ENCODE measurements at places on chromosomes 16 and 17.

DNA sequence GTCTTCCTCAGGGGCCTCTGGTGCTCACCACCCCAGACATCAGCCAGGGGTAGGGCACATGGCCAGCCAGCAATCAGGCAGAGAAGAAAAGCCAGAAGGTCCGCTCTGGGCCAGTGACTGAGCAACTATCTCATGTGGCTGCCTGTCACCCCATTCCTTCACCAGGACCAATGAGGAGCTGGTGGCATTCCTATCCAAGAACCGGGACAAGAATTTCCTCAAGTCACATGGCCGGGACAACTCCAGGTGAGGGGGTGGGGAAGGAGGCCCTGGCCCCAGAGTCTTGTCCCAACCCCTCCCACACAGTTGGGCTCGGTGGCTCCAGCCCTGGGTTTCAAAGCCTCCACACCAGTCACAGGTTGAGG is 9.4 kb downstream of the XYLT2 start:
- DNase-seq, result no peak

- no peak for DNase-seq
These were observed 34.1 kb downstream of the TLE7 start for GRCh38 chr16:71407731-71408130.

- DNase-seq, result no peak
These were observed 423.3 kb upstream of the MAF start for GRCh38 chr16:80023865-80024264.

DNA sequence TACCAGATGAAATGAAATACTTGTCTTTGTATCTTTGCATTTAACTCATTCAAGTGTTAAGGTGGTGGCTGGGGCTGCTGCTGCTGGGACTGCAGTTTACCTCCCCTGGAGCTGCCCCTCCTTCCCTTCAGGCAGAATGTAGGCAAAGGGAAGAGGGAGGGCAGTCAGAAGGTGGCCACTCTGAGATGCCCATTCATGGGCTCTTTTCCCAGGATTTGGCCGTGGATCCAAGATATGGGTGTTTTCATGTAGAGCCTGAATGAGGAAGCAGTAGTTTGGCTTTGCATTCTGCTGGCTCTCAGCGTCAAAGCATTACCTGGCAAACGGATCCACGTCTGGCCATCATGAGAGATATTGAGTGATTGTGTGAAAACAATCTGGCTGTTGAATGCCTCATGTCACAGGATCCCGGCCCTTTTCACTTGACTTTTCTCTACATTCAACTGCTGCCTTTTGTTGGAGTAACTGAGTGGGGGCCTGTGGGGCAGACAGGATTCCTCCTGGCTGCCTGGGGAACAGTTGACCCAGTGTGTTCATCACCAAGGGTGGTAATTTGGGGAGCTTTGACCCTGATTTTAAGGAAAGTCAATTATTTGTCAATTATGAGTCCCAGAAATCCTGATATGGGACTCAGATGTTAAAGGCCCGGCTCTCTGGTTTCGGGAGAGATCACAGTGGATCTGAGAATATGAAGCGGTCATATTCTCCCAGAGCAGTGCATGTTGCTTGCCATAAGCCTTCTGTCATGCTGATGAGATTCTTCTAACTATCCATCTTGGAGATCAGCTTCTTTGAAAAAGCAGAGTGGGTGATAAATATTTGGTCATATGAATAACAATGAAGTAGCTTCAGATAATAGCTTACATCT is 236.8 kb downstream of the IRX3 start:
- no peak for DNase-seq

DNA sequence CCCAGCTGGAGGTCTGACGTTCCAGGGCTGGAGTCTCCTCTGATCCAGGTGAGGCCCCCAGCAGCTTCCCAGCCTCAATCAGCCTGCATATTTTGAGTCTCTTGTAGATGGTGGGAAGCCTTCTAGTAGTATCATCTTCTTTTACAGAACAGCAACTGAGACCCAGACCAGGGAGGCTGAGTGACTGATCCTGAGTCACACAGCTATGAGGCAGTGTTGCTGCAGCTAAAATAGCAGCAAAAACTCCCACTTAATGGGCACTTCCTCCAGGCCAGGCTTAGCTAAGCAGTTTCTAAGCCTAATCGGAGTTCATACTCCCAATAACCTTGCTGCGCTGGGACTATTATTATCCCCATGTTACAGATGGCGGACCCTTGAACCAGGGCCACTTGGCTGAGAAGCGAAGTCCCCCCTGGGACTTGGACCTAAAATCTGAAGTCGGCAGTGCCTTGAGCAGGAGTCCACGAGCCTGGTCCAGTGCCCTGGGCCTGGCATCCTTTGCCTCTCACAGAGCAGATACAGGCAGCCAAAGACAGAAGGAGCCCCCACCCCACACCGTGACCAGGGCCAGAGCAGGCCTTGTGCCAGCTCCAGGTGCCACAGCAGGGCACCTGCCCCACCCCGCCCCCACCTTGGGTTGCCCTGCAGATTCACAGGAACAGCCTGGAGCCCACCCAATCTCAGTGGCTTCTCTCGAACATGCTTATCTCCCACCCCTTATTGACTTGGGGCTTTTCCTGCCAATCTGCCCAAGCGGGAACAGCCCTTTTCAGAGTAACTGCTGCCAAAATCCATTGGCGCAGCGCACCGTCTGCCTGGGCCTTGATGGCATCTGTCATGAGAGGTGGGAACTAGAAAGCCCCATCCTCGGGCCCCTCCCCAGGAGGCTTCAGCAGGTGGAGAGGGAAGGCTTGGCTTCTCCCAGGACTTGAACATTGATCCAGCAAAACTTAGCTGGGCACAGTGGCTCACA is 65.1 kb downstream of the SOCS1 start:
- peak; percentile 48 for DNase-seq

DNA sequence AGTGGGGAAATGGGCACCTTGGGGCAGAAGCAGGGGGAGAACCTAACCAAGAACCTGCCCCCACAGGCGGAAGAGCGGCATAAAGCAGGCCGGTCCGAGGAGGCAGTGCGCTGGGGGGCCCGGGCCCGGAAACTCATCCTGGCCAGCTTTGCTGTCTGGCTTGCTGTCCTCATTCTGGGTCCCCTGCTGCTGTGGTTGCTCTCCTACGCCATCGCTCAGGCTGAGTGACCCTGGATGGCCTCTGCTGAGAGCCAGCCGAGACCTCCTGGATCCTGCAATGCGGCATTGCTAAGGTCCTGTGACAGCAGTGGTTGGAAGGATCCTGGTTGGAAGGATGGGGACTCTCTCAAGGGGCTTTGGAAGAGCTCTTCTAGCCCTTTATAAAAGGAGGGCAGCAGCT is 4.5 kb upstream of the PHKG2 start:
- DNase-seq, result no peak

DNA sequence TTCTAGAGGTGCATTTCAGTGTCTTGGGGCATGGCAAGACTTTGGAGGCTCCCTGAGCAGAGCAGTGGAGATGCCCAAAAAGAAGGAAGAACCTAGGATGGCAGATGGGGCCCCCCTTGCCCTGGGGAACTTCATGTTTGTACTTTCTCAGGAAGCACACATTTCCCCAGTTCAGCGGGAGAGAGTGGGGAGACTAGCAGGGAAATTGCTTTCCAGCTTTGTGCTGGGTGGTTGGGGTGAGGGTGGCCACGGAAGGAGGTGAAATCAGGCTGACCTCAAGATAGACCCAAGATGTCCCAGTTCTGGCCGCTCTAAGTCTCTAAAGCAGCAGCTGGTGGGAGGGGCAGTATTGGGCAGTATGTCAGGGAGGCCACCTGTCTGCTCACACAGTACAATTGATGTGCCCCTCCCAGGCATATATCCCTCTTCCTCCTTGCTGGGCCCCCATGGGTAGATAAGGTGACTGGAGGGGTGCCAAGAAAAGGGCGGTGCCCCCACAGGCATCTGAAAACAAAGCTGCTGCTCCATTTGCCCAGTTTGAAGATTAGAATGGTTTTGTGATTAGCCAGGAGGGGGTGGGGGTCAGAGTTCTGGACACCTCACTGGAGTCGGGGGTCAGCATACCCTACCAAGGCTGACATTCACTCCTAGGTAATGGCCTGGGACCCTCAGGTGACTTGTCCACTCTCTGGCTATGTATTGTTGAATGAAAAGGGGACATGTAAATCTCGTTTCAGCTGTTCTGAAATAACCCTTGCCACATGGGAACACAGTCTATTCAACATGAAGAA is 17.1 kb upstream of the NAGLU start:
- DNase-seq, result no peak

- no peak for DNase-seq
These were observed 122.9 kb upstream of the ELAC2 start for GRCh38 chr17:13140750-13141149.

- DNase-seq, result no peak
These were observed 1.8 kb upstream of the CBFA2T3 start for GRCh38 chr16:88978608-88979346.

Measured in AG20443 (cell line).